ENCODE measurements at places on chromosomes 5 and 9.

GRCh38 chr5:87051502-87052113 lies 216.1 kb upstream of the RASA1 start:
- no peak for DNase-seq

- DNase-seq: no peak
These were observed 533.3 kb downstream of the ACTL7B start for GRCh38 chr9:108322326-108323098.

DNA sequence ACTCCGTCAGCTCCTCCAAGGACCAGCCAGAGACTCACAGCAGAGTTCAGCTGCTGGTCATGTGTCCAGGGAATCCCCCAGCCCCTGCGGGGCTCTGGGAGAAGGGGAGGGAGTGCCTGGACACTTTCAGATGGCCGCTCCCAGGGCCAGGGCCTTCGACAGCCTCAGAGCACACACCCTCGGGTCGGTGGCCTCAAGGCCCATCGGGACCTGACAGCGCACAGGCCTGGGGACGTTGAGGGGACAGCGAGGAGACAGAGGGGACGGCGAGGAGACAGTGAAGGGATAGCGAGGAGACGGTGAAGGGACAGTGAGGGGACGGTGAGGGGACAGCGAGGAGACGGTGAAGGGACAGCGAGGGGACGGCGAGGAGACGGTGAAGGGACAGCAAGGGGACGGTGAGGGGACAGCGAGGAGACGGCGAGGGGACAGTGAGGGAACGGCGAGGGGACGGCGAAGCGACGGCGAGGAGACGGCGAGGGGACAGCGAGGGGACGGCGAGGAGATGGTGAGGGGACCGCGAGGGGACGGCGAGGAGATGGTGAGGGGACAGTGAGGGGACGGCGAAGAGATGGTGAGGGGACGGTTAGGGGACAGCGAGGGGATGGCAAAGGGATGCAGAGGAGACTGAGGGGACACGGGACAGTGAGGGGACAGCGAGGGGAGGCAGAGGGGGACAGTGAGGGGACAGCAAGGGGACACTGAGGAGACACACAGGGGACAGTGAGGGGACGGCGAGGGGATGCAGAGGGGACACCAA lies 47.3 kb downstream of the SLC12A7 start:
- no peak for DNase-seq

GRCh38 chr9:70642341-70642740 lies 227.9 kb upstream of the KLF9 start:
- no peak for DNase-seq
